ENCODE measurements at places on chromosomes 13 and 19.

DNA sequence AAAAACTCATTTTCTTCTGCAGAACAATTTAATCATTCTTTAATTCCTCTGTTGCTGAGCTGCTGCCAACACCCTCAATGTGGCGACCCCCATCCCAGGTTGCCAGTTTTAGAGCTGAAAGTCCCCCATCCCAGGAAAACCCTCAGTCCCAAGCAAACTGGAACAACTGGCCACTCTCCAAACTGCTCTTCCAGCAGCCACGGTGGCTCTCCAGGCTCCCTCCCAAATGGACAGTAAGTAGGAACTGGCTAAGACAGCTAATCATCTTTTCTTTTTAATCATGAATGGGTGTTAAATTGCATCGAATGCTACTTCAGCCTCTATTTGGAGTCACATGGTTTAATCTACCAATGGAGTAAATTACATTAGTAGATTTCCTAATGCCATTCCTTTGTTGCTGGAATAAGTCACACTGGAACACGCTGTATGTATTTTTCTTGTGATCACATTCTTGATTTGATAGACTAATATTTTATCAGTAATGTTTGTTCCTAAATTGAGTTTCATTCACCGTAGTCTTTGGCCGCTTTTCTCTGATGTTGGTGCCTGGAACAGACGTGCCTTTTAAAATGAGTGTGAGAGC, 33.7 kb upstream of the VSTM2B start:
- no peak for DNase-seq

DNA sequence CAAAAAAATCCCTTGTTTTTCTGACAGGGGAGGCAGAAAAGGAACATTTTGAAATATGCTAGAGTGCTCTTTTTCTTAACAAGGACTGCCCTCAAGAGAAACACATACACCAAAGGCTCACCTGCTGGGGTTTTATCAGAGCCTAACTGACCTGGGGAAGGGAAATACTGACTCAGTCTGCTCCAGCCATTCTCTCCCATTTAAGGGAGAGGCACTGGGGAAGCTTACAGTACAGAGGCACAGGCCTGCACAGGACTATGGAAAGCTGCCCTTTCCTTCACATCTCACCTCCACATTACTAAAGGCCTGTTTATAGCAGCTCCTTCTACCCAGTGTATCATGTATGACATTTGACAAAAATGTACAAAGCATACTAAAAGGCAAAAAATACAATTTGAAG, 30.3 kb downstream of the TNFRSF19 start:
- DNase-seq: no peak

DNA sequence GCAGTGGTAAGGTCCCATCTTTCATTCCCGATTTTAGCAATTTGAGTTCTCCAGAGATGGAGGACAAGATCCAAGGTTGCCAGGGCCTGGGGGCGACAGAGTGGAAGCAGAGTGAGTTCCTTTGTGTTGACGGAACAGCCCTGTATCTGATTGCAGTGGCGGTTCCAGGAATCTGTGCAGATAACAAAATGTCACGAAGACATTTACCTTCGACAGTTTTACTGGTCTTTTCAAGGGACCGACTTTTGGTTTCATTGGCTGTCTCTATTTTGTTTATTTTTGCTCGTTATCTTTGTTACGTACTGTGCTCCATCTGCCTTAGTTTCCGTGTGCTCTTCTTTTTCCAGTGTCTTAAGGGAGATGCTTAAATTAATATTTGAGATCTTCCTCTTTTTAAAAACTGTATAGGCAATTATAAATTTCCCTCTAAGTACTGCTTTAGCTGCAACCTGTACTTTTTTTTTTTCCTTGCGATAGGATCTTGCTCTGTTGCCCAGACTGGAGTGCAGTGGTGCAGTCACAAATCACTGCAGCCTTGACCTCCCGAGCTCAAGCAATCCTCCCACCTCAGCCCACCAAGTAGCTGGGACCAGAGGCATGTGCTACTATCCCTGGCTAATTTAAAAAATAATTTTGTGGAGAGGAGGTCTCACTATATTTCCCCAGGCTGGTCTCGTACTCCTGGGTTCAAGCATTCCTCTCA, 23.2 kb downstream of the KDM4B start:
- DNase-seq: no peak

DNA sequence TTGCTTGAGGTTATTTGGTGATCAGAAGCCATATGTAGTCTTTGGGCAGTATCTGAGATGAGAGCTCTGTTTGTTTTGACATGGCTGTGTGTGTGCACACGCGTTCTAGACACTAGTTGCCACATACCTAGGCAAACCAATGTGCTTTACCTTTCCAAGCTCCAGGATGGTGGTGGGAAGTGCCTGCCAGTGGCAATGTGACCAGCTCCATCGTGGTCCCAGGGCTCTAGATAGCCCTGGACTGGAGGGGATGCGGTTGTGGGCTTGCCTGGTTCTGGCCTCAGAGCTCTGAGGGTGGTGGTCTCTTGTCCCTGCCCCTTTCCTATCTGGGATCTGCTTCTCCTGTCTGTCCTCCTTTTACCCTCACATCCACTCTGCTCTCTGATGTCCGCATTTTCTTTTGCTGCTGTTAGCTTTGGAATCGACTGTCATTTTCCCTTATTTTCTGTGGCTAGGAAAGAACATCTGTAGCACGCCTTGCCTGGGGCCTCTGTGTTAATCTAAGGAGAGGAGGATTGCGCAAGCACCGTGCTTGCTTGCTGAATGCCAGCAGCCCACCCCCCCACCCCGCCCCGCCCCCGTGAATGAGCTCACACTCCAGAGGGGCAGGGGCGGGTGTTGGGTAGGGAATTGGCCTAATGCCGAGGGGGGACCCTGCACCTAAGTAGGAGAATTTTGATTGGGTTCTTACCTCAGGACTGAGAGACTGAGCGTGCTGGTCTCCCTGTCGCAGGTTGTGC, 89.5 kb downstream of the ARHGEF7 start:
- no peak for DNase-seq

DNA sequence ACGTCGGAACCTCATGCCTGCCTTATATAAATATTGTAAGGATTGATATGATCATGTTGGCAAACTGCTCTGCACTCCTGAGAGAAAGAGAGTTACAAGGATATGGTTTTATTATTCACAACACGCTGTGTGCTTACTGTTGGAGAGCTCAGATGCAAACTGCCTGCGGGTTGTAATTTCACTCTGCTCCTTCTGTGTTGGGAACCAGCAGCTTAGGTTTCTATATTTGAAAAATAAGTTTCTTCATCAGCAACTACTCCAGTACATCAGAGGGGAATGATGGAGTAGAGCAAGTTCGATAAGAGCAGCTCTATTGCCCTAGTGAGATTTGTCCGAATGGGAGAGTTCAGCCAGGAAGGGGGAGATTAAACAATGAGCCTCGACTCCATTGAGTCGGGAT, 106.9 kb upstream of the UBL3 start:
- DNase-seq: no peak

DNA sequence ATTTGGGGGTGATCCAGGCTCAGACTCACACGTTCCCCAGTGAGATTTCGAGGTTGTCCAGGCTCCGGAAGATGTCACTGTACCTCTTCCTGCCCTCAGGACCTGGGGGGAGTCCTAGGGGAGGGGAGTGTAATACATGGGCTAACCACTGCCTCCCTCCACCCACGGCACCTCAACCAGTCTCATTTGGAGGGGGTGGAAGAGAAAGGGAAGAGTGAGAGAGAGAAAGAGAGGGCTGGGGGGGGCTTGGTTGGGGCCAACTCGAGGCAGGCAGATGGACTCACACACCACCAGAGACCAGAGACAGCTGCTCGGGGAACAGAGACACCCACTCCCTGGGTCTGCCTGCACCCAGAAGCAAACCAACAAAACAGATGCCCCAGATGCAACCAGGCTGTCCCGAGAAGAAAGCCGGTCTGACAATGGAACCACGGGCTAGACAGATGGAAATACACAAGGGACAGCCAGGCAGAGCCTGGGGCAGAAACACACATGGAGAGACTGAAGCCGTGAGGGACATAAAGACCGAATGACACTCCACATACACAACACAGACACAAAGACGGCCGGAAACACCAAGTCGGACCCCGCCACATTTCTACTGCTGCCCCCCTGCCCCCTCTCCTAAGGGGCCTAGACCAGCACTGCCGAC, 825 bp downstream of the GMIP start:
- DNase-seq: no peak

DNA sequence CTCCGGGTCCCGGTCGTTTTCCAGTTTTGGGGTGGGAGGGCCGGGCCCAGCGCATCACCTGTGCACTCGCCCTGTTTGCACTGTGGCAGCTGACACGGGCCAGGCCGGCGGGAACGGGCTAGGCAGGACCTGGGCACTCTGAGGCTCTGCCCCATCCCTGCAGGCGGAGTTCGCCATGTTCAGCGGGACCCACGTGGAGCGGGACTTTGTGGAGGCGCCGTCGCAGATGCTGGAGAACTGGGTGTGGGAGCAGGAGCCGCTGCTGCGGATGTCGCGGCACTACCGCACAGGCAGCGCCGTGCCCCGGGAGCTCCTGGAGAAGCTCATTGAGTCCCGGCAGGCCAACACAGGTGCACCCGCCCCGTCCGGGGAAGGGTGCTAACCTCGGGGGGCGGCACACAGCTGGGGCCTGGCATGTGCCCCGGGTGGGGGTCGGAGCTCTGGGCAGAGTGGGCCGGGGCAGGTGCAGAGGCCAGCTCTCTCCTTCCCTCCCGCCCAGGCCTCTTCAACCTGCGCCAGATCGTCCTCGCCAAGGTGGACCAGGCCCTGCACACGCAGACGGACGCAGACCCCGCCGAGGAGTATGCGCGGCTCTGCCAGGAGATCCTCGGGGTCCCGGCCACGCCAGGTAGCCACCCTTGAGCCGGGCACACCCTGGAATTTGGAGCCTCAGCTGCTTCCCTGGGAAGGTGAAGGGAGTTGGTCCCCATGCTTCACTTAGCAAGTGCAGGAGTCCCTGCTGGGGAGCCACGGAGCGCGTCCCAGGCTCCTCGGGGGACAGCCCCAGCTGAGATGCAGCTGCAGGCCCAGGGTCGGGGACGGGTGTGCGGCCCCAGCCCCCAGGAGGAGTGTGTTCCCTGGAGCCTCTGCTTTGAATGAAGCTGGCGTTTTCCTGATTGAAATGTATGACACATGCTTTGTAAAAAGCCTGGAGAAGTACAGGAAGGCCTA, 9.3 kb upstream of the ZNF554 start:
- no peak for DNase-seq

DNA sequence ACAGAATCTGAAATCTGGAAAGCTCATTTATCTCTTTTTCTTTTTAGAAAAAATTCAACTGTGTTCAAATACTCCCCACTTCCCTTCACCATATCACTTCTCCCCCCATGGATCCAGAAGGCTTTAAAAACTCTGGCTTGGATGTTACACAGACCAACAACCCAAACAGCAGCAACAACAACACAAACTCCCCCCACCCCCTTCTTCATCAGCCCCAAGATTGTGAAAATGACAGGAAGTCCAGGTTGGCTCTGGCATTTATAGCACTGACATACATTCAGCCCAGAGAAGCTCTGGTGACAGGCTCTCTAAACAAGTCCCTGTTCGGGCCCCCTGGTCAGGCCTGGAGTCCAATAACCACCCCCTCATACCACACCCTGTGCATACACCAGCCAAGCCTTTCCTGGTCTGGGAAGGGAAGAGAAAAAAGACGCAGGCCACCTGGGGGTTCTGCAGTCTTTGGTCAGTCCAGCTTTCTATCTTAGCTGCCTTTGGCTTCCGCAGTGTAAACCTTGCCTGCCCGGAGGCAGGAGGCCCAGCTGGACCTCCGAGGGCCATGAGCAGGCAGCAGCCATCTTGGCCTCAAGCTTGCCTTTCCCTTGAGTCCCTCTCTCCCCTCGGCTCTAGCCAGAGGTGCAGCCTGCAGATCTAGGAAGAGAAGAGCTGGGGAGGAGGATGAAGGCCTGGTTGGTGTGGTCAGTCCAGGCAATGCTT, 6.8 kb downstream of the CDX2 start:
- no peak for DNase-seq

Data from cerebellar nuclear complex (tissue), 1 donor.